ENCODE measurements at places on chromosomes 6 and 20.

GRCh38 chr6:116842459-116842858 lies 13.6 kb upstream of the GPRC6A start:
- DNase-seq = no peak

GRCh38 chr6:116090251-116090650 lies 10.4 kb upstream of the NT5DC1 start:
- no peak for DNase-seq

- peak; percentile 80 for DNase-seq
Measured at GRCh38 chr20:7770578-7770977, 169.7 kb downstream of the HAO1 start.

- DNase-seq = no peak
Measured at GRCh38 chr6:40583709-40584108, 3.5 kb downstream of the LRFN2 start.
